ENCODE measurements at places on chromosomes 5 and 9.

- DNase-seq: no peak
Observed at GRCh38 chr5:137488516-137488915, 10.6 kb downstream of the SPOCK1 start.

- DNase-seq: peak; percentile 9
Observed at GRCh38 chr9:73270967-73271721, 119.5 kb downstream of the ANXA1 start.

GRCh38 chr9:127181315-127181580, 58.8 kb upstream of the ANGPTL2 start:
- no peak for DNase-seq

DNA sequence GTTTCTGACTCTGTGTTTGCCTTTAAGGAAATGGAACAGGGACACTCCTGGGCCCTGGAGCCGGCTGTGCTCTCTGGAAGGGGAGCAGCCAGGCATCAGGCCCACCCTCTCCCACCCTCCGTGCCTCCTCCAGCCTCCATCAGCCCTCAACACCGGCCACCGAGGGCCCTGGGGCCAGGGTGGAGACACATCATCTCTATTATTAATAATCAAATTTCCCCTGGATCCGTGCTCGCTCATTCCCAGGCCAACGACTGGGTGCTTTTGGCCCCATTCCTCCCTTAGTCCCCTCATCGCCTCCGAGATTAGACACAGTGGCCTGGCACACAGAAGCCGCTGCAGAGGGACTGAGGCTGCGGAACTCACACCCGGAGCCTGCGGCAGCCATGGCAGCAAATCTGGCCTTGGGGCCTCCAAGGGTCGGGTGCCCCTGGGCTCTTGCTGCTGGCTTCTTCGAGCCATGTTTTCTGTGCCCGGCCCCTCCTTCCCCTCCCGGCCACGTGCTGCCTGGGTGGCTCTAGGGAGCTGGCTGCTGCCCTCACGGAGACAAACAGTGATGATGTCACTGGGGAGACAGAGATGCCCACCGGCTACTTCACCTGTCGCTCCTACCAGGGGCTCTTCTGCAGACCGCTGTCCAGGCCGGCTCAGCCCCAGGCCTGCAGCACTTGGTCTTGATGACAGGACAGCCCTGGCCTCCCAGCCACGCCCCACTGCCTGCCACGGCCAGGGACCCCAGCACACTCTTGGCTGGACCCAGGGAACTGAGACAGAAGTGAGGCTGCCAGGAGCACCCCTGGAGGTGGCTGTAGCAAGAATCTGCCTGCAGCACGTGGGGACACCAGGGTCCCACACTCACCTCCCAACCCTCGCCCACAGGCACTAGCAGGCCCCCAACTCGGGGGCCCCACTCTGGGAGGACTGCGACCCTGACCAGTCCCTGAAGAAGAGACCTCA, 76.6 kb upstream of the PPP1R26 start:
- DNase-seq: no peak

DNA sequence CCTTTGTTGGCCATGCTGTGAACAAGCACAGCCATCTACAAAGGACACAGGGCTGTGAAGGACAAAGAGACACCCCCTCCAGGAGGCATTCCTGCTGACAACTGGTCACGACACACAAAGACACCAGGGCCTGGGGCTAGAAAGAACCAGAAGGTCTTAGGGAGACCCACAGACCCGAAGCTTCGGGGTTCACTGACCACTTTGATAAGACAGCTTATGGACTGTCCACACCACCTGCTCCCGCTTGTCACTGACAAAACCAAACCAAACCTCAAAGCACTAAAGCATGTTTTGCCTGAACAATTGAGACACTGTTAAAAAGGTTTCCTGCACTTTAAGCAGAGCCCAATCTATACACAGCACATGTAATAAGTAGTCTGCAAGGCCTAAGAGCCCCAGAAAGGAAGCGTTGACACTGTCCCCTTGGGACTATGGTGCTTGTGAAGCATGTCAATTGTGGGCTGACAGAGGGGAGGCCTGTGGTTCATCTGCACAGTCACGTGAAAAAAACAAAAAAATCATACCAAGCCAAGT, 185.0 kb downstream of the GAPVD1 start:
- no peak for DNase-seq

DNA sequence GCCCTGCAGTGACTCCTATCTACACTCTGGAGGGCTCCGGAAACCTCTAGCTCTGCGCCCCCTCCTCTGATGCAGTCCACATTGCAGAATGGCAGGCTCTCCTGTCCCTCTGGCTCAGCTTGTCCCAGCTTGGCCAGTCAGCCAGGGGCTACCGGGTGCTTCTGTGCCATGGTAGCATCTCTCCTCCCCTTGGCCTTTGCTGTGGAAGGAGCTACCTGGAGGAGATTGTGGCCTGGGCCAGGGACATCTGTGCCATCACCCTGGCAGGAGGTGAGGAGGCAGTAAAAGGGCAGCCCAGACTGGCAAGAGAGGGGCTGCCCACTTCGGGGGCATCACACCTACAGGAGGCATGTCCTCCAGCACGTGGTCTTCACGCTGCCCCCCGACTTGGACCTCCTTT, 38.1 kb upstream of the FCN1 start:
- no peak for DNase-seq

DNA sequence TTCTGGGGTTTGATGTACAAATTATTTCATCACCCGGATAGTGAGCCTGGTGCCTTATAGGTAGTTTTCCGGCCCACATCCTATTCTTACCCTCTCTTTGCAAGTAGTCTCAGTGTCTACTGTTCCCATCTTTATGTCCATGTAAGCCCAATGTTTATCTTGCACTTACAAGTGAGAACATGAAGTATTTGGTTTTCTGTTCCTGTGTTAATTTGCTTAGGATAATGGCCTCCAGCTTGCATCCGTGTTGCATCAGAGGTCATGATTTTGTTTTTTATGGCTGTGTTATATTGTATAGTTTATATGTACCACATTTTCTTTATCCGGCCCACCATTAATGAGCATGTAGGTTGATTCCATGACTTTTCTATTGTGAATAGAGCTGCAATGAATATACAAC, 136.5 kb downstream of the PRR16 start:
- DNase-seq: no peak

GRCh38 chr9:127705577-127706379, 1.0 kb upstream of the CFAP157 start:
- no peak for DNase-seq

DNA sequence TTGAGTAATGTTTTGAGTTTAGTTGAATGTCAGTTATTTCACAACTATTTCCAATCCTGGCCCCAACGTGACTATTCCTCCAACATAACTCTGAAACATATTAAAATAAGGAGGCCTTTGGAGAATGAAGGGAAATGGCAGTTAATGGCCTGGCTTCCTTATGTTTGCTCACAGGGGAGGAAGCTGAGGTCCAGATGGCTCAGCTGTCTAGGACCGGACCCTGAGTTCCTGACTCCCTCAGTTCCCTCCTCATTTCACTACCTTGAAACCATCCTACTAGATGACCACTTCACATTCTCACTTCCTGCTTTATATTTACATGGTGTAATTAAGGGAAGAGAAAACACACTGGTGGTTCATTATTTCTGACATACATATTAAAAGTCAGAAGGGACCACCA, 6.6 kb downstream of the OTULINL start:
- no peak for DNase-seq

GRCh38 chr5:10501554-10502075, 59.9 kb downstream of the ROPN1L start:
- DNase-seq: no peak

DNA sequence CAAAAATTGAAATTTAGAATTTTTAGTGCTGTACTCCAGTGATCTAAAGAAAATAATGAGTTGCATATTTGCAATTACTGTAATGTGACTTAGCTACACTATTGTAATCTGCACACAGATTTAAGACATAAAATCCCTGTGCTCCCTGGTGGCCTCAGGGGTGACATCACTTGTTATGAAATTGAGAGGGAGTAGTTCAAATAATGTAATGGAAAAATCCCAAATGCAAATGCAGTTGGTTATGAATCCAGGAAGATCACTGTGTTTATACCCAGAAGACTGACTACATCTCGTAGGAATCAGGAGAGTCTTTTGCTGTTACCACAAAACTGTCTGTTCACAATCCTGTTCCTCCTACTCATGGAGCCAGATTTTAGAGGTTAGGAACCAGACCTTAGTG, 178.7 kb upstream of the FBXL17 start:
- DNase-seq: peak; percentile 77

GRCh38 chr5:36662291-36662851, 56.0 kb downstream of the SLC1A3 start:
- DNase-seq: no peak

DNA sequence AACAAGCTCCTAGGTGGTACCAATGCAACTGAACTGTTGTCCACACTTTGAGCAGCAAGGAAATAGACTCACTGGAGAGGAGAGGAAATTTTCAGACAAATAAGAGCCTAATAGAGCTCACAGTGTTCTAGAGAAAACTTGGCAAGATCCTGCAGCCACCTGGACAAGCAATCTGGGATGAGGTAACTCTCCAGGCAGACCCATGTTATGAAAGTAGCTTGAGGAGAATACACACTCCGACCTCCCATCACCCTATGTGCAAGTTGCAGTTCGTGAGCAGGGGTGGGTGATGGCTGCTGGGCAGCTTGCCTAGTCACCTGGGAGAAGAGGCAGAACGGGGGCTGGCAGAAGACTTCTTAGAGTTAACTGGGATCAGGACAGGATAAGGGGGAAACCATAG, 102.2 kb downstream of the KLF4 start:
- DNase-seq: no peak

DNA sequence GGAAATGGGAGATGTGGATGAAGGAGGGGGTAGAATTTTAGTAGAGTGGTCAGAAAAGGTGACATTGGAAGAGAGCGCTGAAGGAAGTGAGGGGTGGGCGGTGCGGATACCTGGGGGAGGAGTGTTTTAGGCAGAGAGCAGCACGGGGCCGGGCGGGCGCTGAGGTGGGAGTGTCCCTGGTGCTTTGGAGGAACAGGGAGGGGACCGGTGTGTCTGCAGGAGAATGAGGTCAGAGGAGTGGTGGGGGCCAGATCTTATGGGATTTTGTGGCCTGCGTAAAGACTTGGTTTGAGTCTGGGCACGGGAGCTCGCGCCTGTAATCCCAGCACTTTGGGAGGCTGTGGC, 5.8 kb upstream of the PSD2 start:
- no peak for DNase-seq

GRCh38 chr9:23686896-23687295, 139.1 kb downstream of the ELAVL2 start:
- no peak for DNase-seq

DNA sequence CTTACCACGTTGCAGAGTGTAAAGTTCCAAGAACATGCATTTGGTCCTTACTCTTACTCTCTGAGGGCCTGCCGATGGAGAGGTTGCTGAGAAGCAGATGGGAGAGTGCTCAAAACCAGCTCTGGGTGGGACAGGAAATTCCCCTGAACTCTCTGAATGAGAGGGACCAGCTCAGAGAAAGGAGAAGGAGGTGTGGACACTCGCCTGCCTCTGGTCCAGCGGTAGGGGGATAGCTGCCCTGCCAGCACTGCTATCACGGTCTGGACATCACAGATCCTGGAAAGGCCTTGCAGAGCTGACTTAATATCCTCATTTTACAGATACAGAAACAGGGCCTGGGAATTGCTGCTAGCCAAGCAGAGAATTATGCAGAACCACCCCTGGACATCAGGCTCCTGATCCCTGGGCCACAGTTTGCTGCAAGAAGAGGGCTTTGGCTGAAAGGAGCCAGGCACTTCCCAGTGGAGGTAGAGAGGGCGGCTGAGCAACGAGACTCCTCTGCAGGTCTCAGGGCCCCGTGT, 4.9 kb downstream of the TRAF1 start:
- no peak for DNase-seq

GRCh38 chr9:133581011-133581410, 28.2 kb downstream of the FAM163B start:
- DNase-seq: no peak

- no peak for DNase-seq
Observed at GRCh38 chr5:144913661-144914060, 743.0 kb downstream of the KCTD16 start.

- peak; percentile 62 for DNase-seq
Observed at GRCh38 chr9:36407122-36407723, 7.2 kb upstream of the RNF38 start.

GRCh38 chr9:135602789-135603481, 36.4 kb downstream of the GLT6D1 start:
- peak; percentile 71 for DNase-seq

DNA sequence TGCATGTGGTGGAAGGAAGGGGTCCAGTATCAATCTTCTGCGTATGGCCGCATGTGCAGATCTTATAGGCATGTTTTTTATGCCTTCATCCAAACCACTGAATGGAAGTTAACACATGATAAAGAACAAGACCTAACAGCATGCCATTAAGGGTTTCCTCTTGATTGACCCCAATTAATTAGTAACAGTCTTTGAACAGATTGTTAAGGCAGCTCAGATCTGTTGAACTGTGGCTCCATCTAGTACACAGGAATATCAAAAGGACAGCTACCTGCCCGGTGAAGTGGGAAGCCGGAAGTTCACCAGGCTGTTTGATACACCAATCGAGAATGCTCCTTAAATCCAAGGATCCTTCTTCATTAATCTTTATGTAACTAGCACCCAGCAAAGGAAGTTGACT, 159.9 kb upstream of the ADAMTS16 start:
- no peak for DNase-seq

DNA sequence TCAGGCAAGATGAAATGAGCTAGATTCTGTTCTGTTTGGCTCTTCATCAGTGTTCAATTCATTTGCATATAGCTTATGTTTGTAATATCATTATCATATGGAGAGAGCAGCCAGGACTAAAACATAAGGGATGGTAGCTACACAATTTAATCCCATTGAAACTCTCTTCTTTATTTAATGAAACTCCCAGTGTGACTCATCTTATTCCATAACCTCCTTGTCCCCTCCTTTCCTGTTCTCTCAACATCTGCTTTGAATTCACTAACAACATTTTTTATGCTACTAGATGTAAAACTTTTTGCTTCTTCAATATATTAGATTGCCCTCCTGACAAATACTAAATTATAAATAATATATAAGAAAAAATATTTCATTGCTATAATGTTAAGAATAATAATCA, 1823.4 kb downstream of the MAT2B start:
- no peak for DNase-seq

- no peak for DNase-seq
Observed at GRCh38 chr5:128118214-128118613, 34.6 kb downstream of the SLC12A2 start.

GRCh38 chr5:59125011-59125961, 542.4 kb downstream of the RAB3C start:
- DNase-seq: no peak

GRCh38 chr5:32312595-32313332, at the start of gene MTMR12:
Gene MTMR12 (minus strand): TSS chr5:32312939. CDS start chr5:32312838, 101 bp downstream.
- DNase-seq: peak; percentile 99

GRCh38 chr5:69312459-69313160, 20.0 kb downstream of the CCDC125 start:
- no peak for DNase-seq

GRCh38 chr9:76200745-76201144, 193.5 kb downstream of the RFK start:
- no peak for DNase-seq

- peak; percentile 37 for DNase-seq
Observed at GRCh38 chr5:53418826-53419658, 61.4 kb upstream of the FST start.

GRCh38 chr9:73050065-73050816, 97.4 kb upstream of the ALDH1A1 start:
- no peak for DNase-seq

GRCh38 chr9:89116064-89116804, 62.4 kb downstream of the SHC3 start:
- peak; percentile 36 for DNase-seq

GRCh38 chr5:32710550-32711361, at the start of gene NPR3:
Gene NPR3 (plus strand): TSS chr5:32711321. CDS start chr5:32711777, 456 bp downstream.
- DNase-seq: peak; percentile 52

All from AG08396 (cell line).